Right cardiac atrium (tissue), 5 donors: ENCODE measurements at places on chromosomes 2 and 18. TPM values are rescaled to one million over a fixed set of nuclear protein-coding genes. Genes with fewer than 3 reads are reported as not detected.

OTOF gene
- total RNA-seq = not detected

CDKL4 gene
- total RNA-seq = 2.2 TPM

MORN2 gene
- 20.5 TPM for total RNA-seq

SERPINB3 gene
- total RNA-seq = not detected

STPG4 gene
- total RNA-seq = 0.20 TPM

FEZ2 gene
- total RNA-seq = 58.9 TPM

CHRNG gene
- total RNA-seq = not detected

ATP5MC3 gene
- total RNA-seq = 863 TPM

KDSR gene
- 48.4 TPM for total RNA-seq

STARD6 gene
- total RNA-seq = not detected

ACVR1C gene
- total RNA-seq = 2.9 TPM

YPEL5 gene
- total RNA-seq = 71.7 TPM

CCDC138 gene
- total RNA-seq = 2.4 TPM

NEU4 gene
- total RNA-seq = 1.4 TPM

MYCN gene
- 0.40 TPM for total RNA-seq

FBXO36 gene
- total RNA-seq = 1.3 TPM

UCN gene
- 3.3 TPM for total RNA-seq

EVX2 gene
- not detected for total RNA-seq

IL1R1 gene
- 54.8 TPM for total RNA-seq

DOK1 gene
- 7.5 TPM for total RNA-seq

ANKRD62 gene
- not detected for total RNA-seq

METTL5 gene
- total RNA-seq = 51.3 TPM

B3GNT7 gene
- total RNA-seq = 4.1 TPM

HNMT gene
- total RNA-seq = 24.8 TPM

ADAM23 gene
- total RNA-seq = 34.9 TPM

VWA3B gene
- 0.28 TPM for total RNA-seq
